Effector memory CD4-positive, alpha-beta T cell (primary cell): ENCODE measurements at places on chromosomes 2 and 18.

- peaks cover 35% of the 10 kb centered on the region for H3K36me3 ChIP-seq
- no peaks in the 10 kb centered on the region for H3K4me1 ChIP-seq
- no peaks in the 10 kb centered on the region for H3K27me3 ChIP-seq
- H3K27ac ChIP-seq: no peak overlapping the region
- DNase-seq: no peak
Observed at GRCh38 chr2:171478345-171478744, 43.9 kb upstream of the CYBRD1 start.

- no peak overlapping the region for H3K27ac ChIP-seq
- no peak overlapping the region for H3K4me3 ChIP-seq
- no peaks in the 10 kb centered on the region for H3K36me3 ChIP-seq
- no peaks in the 10 kb centered on the region for H3K27me3 ChIP-seq
- no peaks in the 10 kb centered on the region for H3K4me1 ChIP-seq
Observed at GRCh38 chr2:11056614-11057013, 98.7 kb upstream of the SLC66A3 start.

GRCh38 chr2:46704041-46704440, 211.6 kb downstream of the MCFD2 start:
- H3K4me1 ChIP-seq: peaks cover 2% of the 10 kb centered on the region
- H3K36me3 ChIP-seq: no peaks in the 10 kb centered on the region
- no peaks in the 10 kb centered on the region for H3K27me3 ChIP-seq
- H3K27ac ChIP-seq: no peak overlapping the region
- no peak for DNase-seq
- H3K4me3 ChIP-seq: no peak overlapping the region

- peaks cover 7% of the 10 kb centered on the region for H3K4me1 ChIP-seq
- DNase-seq: no peak
- H3K36me3 ChIP-seq: no peaks in the 10 kb centered on the region
Observed at GRCh38 chr2:234135750-234136221, 85.3 kb downstream of the SPP2 start.

DNA sequence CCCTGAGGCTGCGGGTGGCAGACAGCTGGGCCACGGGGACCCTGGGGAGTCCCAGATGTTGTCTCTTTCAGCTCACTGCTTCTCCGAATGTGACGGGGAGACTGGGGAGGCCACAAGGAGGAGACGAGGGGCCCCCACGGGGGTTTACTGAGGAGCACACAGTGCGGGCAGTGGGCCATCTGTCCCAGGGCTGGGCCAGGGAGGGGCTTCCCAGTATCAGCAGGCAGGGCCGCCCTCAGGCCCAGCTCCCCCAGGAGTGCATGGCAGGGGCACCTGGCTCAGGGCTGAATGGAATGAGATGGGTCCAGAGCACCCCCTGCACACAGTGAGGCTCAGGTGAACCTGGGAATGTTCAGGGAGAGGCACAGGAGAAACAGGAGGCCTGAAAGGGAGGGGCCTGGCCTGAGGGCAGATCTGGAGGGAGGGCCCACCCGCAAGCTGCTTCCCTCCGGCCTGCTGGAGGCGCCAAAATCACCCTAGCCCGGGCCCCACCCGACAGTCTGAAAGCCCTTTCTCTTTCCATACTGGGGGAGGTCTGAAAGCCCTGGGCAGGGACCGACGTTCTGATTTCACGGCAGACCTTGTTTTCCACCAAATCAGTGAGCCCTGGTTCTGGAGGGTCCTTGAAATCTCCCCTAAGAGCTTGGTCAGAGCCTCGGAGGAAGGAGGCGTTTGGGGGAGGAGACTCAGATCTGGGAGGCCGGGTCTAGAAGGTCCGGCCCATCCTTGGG, 35.5 kb upstream of the PTMA start:
- no peaks in the 10 kb centered on the region for H3K36me3 ChIP-seq
- no peaks in the 10 kb centered on the region for H3K4me1 ChIP-seq
- DNase-seq: no peak
- H3K27me3 ChIP-seq: no peaks in the 10 kb centered on the region

- peaks cover 15% of the 10 kb centered on the region for H3K4me1 ChIP-seq
- no peak overlapping the region for H3K4me3 ChIP-seq
- H3K27ac ChIP-seq: no peak overlapping the region
- no peaks in the 10 kb centered on the region for H3K36me3 ChIP-seq
- no peaks in the 10 kb centered on the region for H3K27me3 ChIP-seq
Observed at GRCh38 chr2:233350708-233351107, 3.6 kb upstream of the DGKD start.

DNA sequence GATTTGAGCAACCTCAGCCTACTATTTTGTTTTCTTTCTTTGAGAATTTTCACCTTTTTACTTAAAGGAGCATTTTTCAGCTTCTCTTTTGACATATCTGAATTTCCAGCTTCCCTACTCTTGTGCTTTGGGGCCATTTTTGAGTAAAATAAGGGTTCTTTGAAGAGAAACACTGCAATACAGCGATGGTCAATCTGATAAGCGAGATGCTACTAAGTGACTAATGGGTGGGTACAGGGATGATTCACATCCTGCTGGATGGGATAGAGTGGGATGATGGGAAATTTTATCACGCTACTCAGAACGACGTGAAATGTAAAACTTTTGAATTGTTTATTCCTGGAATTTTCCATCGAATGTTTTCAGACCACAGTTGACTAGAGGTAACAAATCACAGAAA, 211.5 kb downstream of the TMEM247 start:
- no peaks in the 10 kb centered on the region for H3K4me1 ChIP-seq
- H3K4me3 ChIP-seq: no peak overlapping the region
- H3K36me3 ChIP-seq: no peaks in the 10 kb centered on the region
- no peaks in the 10 kb centered on the region for H3K27me3 ChIP-seq
- no peak for DNase-seq

DNA sequence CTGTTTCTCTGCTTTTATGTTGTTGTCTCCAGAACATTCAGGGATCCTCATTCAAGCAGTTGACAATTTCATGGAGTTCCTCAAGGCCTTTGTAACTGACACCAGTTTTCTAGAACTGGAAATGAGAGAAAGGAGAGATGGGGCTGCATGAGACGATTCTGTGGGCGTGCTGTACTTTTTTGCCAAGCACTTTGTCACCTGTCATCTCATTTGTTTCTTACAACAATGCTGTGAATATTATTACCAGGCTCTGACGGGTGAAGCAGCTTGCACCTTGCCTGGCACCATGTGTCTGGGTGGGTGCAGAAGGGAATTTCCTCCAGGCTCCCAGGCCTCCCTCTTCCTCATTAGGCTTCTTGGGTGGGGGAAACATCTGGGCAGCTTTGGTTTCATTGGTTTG, 22.2 kb upstream of the ATOH8 start:
- no peaks in the 10 kb centered on the region for H3K27me3 ChIP-seq
- no peak overlapping the region for H3K4me3 ChIP-seq
- no peak for DNase-seq
- H3K36me3 ChIP-seq: no peaks in the 10 kb centered on the region

- DNase-seq: no peak
- no peaks in the 10 kb centered on the region for H3K27me3 ChIP-seq
- no peaks in the 10 kb centered on the region for H3K36me3 ChIP-seq
- no peaks in the 10 kb centered on the region for H3K4me1 ChIP-seq
- H3K27ac ChIP-seq: no peak overlapping the region
Observed at GRCh38 chr2:42918041-42918440, 125.7 kb upstream of the HAAO start.

GRCh38 chr2:54898456-54899226, 151.6 kb downstream of the RTN4 start:
- no peak overlapping the region for H3K27ac ChIP-seq
- no peak for DNase-seq
- H3K27me3 ChIP-seq: no peaks in the 10 kb centered on the region
- H3K4me3 ChIP-seq: no peak overlapping the region
- no peaks in the 10 kb centered on the region for H3K4me1 ChIP-seq

DNA sequence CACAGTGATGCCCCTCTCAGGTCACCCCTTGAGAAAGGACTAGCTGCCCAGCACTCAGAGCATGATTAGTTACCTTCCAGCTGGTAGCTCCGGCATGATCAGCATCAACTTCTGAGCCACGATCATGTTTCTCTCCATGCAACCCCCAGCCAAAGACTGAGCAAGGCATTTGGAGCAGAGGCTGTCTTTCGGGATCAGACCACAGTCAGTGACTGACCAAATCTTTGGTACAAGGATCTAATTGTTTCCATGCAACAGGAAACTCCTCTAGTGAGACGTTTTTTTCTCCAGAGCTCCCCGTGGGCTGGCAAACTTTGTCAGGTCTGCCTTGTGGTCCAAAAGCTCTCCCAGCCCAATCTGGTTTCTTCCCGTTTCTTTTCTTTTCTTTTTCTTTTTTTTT, 244.3 kb downstream of the METTL4 start:
- no peak overlapping the region for H3K4me3 ChIP-seq
- no peak overlapping the region for H3K27ac ChIP-seq
- DNase-seq: no peak
- H3K36me3 ChIP-seq: no peaks in the 10 kb centered on the region
